Astrocyte (in vitro differentiated cells and primary cell): ENCODE measurements at places on chromosomes 2 and 18. TPM values are rescaled to one million over a fixed set of nuclear protein-coding genes. Genes with fewer than 3 reads are reported as not detected.

Gene WNT10A
- 0.91 and 2.5 TPM in 2 replicates for total RNA-seq

DNA sequence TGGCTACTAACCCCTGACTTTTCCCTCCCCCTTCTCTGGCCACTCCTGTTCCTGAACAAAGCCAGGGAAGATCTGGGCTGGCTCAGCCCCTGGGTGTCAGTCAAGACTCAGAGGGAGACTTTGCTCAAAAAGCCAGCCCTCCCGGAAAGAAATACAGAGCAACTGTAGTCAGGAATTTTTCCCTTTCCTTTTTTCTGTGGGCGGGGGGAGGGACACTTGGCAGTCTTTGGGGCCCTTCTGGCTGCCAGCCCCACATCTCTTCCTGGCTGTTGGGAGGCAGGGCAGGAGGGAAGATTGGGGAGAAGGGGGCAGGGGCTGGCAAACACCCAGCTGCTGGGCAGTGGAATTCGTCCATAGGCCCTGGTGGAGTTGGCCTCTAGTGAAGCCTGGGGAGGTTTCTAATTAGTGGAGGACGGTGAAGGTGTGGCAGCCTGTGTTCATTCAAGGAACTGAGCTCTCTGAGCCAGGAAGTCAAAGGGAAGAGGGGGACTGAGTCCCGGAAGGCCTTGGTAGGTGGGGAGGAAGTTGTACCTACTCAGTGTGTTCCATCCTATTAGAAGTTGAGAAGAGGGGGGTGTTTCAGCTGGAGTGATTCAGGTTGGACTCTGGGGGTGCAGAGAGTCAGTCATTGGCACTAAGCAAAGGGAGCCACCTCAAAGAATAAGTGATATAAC lies 10.9 kb downstream of the IGFBP2 start:
- peaks cover 19% of the 10 kb centered on the region for H3K4me1 ChIP-seq
- peaks cover 3% of the 10 kb centered on the region for H3K36me3 ChIP-seq
- H3K4me3 ChIP-seq: no peak overlapping the region
- no peak overlapping the region for H3K27ac ChIP-seq
- no peaks in the 10 kb centered on the region for H3K27me3 ChIP-seq

DNA sequence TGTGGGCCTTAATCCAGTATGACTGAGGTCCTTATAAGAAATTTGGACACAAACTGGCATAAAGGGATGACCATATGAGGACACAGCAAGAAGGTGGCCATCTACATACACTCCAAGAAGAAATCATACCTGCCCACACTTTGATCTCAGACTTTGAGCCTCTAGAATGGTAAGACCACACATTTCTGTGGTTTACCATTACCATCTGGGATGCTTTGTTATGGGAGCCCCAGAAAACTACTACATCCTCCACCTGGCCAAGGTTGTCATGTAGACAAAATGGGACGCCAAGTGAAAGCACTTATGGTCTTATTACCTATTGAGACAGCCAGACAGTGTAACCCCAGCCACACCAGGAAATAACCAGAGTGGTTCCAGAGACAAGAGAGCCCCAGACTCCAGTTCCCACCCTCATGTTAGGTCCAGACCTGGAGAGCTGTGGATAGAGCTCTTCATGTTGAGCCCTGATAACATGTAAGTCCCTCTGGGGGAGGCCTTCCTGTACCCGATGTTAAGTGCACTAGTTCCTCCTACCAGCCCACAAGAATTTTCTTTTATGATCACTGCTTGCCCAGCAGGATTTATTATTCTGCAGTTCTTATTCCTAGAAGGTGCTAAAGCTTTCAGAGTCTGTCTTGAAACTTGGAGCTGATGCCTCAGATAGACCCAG lies 4.6 kb upstream of the ADD2 start:
- no peak overlapping the region for H3K4me3 ChIP-seq
- no peak overlapping the region for H3K27ac ChIP-seq
- DNase-seq: no peak
- H3K4me1 ChIP-seq: no peaks in the 10 kb centered on the region
- H3K27me3 ChIP-seq: peaks cover 22% of the 10 kb centered on the region

Gene IMPACT
- total RNA-seq: 32.3 and 39.1 TPM in 2 replicates

Gene STEAP3
- total RNA-seq: 38.8 and 43.1 TPM in 2 replicates

- DNase-seq: no peak
- H3K27ac ChIP-seq: no peak overlapping the region
- H3K4me1 ChIP-seq: no peaks in the 10 kb centered on the region
Measured at GRCh38 chr18:44937960-44938719, 257.5 kb downstream of the SETBP1 start.

GRCh38 chr2:23916727-23917405 lies 10.1 kb downstream of the ATAD2B start:
- H3K36me3 ChIP-seq: no peaks in the 10 kb centered on the region
- H3K27me3 ChIP-seq: no peaks in the 10 kb centered on the region
- H3K4me1 ChIP-seq: no peaks in the 10 kb centered on the region
- peak; percentile 18 for DNase-seq
- H3K27ac ChIP-seq: no peak overlapping the region

Gene ERICH2
- total RNA-seq: 1.7 and 1.9 TPM in 2 replicates

DNA sequence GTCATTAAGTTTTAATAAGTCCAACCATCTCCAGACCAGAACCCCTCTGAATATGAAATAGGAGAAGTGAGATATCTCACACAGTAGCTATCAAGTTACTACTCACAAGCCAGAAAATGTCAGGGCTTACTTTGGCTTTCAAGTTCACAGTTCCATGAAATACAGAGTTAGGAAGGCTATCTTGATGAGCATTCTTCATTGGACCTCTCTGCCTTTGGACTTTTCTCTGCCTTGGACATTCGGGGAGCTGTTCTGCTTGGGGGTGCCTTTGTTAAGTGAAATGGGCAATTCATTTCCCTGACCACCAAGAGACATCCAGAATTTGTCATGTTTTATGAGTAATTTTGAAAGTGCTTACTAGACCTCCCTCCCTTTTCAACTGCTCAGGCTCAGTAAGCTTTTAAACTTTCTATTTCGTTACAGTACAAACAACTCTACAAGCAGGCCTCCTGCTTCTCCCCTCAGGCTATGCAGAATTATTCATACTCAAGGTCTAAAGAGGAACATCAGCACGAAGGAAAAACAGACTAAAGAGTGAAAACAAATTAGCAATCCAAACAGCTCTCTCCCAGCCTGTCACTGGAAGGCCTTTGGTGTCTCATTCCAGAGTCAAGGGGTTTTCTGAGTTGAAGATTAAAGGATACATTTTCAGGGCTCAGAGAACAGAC lies 95.3 kb downstream of the MREG start:
- H3K27ac ChIP-seq: peak overlapping the region; percentile 45
- peak; percentile 59 for DNase-seq
- no peaks in the 10 kb centered on the region for H3K27me3 ChIP-seq
- peaks cover 31% of the 10 kb centered on the region for H3K4me1 ChIP-seq

DNA sequence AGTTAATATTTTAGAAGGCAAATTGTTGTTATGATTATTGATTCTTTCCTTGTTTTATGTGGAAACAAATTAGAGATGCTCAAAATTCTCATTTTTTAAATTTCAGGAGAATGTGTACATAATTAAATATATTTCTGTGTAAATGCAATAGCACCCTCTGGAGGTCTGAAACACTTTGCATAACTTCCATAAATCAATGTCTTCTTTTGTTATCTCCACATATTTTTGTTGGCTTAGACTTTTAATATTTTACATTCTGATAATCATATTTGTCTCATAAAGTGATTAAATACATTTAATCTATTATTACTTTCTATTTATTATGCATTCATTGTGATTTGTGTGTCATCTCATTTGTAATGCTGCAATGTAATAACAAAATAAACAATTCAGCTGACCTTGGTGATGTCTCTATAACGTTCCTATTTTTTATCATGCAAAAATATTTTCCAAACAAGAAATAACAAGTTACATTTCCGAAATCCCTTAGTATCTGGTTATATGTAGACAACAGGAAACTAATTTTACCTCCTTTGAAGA lies 201.8 kb upstream of the GALNT5 start:
- no peak overlapping the region for H3K4me3 ChIP-seq
- peak; percentile 29 for DNase-seq
- H3K27me3 ChIP-seq: no peaks in the 10 kb centered on the region
- peaks cover 16% of the 10 kb centered on the region for H3K4me1 ChIP-seq

Gene DNER
- total RNA-seq: 0.82 and 1.0 TPM in 2 replicates

Gene OSBPL1A
- 27.7 and 29.6 TPM in 2 replicates for total RNA-seq

Gene CFC1
- total RNA-seq: not detected in 2 replicates

GRCh38 chr2:240245184-240245583 lies 104.7 kb upstream of the OTOS start:
- H3K27me3 ChIP-seq: no peaks in the 10 kb centered on the region
- no peak overlapping the region for H3K4me3 ChIP-seq
- H3K4me1 ChIP-seq: peaks cover 2% of the 10 kb centered on the region
- no peak for DNase-seq

Gene RBM44
- total RNA-seq: 0.29 and 0.32 TPM in 2 replicates

DNA sequence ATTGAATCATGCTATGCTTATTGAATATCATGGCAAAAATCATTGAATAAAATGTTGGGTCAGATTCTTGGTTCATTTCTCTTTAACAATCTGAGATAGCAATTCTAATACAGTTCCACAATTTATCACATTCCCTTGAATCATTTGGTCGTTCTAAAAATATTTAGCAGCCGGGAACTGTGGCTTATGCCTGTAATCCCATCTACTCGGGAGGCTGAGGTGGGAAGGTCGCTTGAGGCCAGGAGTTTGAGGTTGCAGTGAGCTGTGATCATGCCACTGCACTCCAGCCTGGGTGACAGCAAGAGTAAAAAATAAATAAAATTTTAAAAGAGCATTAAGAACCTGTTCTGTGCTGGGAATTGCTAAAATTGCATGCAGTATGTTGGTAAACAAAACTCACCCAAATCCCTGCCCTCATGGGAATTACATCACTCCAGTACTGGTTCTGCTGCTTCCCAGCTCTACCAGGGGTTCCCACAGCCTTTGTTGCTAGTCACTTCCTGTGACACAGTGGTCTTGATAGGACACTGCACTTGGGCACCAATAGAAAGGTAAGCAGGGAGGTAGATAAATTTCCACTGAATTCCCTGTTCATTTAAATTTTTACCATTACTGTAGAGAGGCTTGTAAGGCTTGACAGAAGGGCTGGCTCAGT lies 200.4 kb downstream of the CTNNA2 start:
- H3K4me1 ChIP-seq: peaks cover 12% of the 10 kb centered on the region
- H3K4me3 ChIP-seq: no peak overlapping the region
- no peaks in the 10 kb centered on the region for H3K27me3 ChIP-seq
- DNase-seq: peak; percentile 56
- H3K27ac ChIP-seq: no peak overlapping the region

- no peak for DNase-seq
- no peaks in the 10 kb centered on the region for H3K36me3 ChIP-seq
- no peaks in the 10 kb centered on the region for H3K27me3 ChIP-seq
- no peak overlapping the region for H3K27ac ChIP-seq
- H3K4me1 ChIP-seq: no peaks in the 10 kb centered on the region
Measured at GRCh38 chr2:42210203-42210602, 41.0 kb downstream of the EML4 start.

DNA sequence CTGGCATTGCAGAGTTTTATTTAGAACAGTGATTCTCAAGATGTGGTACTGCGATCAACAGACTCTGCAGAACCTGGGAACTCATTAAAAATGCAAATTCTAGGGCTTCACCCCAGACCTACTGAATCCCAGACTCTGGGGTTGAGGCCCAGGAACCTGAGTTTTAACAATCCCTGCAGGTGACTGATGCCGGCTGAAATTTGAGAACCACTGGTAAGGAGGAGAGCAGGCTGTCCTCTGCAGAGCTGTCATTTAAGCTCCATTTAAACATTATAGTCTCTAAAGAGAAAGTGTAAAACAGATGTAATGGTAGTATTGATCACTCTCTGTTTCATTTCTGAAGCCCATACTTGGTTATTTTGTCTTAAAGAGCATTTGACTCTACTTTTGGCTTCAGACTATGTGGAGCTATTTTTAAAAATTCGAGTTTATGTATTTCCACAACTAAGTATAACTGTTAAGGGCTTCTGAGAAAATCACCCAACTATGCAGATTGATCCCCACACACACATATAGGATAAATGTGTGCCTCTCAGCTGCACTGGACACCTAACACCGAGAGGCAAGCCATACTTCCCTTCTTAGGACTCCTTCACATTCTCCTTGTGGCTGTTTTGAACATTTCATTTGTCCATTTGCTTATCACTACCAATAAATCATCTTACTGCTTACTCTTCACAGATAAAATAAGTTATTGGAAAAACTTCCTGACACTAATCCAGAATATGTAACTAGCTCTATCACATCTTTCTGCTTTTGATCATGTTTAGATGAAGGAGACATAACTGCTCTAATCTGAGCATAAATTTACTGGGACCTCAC lies 487.5 kb downstream of the DLGAP1 start:
- peak overlapping the region; percentile 20 for H3K27ac ChIP-seq
- DNase-seq: peak; percentile 6
- H3K27me3 ChIP-seq: no peaks in the 10 kb centered on the region
- H3K4me1 ChIP-seq: peaks cover 4% of the 10 kb centered on the region

Gene HOXD3
- total RNA-seq: not detected in 2 replicates
